Type B pancreatic cell (in vitro differentiated cells): ENCODE measurements at places on chromosomes 12 and 14. TPM values are rescaled to one million over a fixed set of nuclear protein-coding genes. Genes with fewer than 3 reads are reported as not detected.

The FZD10 gene
- 7.5 and 17.7 TPM in 2 replicates for total RNA-seq

DNA sequence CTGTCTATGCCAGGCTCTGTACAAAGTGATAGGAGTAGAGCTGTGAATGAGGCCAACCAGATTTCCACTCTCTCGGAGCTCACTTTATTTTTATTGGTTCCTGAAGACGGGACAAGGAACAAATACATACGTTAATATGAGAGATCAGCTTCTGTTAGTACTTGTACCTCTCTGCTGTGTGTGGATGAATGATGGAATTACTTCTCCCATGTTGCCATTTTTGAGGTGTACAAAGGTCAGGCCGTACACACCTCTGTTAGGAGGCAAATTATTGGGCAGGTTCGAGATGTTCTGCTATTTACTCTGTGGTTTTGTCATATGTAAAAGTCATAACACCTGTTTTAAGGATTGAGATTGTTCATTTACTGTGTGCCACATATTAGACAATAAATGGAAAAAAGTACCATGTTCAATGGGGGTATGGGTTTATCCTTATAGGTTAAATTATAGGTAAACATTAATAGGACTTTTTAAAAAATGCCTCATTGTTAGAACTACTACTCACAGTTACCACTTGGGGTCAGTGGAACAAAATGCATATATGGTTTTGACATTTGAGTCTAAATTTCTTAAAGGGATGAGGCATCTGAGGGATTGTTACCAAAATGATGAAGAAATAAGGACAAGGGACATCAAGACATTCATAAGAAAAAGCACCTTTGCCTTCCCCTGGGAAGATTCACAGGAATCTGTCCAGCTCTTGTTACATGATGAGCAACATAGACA, 26.9 kb downstream of the WBP11 start:
- peak overlapping the region; percentile 98 for H3K27ac ChIP-seq
- peak overlapping the region; percentile 98 for H3K4me3 ChIP-seq
- H3K4me1 ChIP-seq: peaks cover 29% of the 10 kb centered on the region

The DAO gene
- not detected in 2 replicates for total RNA-seq

The DYNLL1 gene
- total RNA-seq: 403 and 451 TPM in 2 replicates

GRCh38 chr14:28673056-28673455, 93.5 kb upstream of the FOXG1 start:
- no peak for DNase-seq
- no peaks in the 10 kb centered on the region for H3K27me3 ChIP-seq
- no peak overlapping the region for H3K4me3 ChIP-seq
- no peak overlapping the region for H3K27ac ChIP-seq

DNA sequence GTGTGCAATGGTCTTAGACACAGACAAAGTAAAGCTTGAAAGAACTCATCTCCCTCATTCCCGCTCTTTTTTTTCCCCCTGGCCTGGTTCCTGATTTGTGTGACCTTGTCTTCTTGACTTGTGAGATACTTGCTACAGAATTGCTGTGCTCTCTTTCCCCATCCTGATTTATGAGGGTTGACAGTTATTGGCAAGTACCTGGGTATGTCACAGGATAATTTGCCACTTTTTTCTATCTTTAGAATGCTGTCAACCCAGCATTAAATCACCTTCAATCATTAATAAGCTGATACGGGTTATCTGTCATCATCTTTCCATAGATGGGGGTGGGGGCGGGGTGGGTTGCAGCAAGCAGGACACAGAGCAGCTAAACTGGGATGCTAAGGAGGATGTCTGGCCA, 144.4 kb upstream of the PRICKLE1 start:
- H3K36me3 ChIP-seq: no peaks in the 10 kb centered on the region
- H3K4me1 ChIP-seq: peaks cover 23% of the 10 kb centered on the region
- H3K4me3 ChIP-seq: no peak overlapping the region
- DNase-seq: no peak
- peaks cover 3% of the 10 kb centered on the region for H3K27me3 ChIP-seq
- no peak overlapping the region for H3K27ac ChIP-seq

DNA sequence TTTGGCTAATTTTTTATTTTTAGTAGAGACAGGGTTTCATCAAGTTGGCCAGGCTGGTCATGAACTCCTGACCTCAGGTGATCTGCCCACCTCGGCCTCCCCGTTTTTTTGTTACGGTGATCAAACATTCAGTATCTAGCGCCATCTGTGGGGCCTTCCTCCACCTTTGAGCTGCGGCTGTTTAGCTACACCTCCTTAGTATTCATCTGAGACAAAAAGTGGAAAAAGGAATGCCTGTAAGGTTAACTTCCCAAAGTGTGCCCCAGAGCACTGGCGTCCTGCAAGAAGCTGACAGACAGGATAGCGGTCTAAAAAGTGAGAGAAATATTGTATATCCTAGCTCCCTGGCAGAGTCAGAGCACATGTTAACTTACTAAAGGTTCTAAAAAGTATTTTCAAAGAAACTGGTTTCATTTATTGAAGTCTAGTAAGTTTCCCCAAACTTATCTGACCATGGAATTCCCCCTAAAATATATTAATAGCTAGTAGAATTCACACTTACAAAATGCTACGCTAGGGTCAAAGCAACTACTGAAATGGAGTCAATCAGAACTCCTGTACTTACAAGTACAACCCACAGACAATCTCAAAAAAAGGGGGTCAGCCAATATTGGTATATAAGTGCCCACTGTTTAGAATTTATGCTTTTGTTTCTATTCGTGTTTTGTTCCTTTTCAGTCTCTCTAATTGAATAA, 59.1 kb downstream of the DUSP16 start:
- no peaks in the 10 kb centered on the region for H3K27me3 ChIP-seq
- H3K4me3 ChIP-seq: no peak overlapping the region
- peaks cover 18% of the 10 kb centered on the region for H3K4me1 ChIP-seq
- H3K27ac ChIP-seq: no peak overlapping the region
- H3K36me3 ChIP-seq: peaks cover 50% of the 10 kb centered on the region

DNA sequence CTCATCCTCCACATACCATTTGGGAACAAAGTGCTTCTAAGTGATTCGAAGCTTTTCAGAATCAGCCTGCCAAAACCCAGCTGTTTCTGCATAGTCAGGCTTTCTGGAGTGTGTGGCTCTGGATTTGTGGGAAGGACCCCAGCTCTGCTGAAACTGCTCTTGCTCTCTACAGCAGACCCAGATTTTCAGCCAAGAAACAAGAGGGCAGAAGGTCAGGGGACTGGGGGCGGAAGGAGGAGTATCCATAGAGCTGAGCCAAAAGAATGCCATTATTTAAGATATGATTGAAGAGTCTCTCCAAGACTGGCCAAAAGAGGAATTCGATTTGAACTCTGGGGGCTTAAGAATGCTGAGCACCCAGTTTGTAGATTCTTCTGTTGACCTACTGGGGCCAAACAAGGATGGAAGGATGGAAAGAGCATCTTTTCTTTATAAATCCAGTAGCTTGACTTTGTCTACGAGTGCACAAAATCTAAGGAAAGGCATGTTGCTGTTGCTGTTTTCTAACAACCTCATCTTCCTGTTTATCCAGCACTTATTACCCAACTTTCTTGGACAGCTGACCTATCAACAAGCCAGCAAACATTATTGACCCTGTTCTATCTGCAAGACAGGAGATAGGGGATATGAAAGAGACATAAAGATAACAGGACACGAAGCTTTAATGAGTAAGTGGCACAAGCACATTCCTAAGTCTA, 29.2 kb downstream of the FBLN5 start:
- no peak overlapping the region for H3K27ac ChIP-seq
- no peak overlapping the region for H3K4me3 ChIP-seq
- H3K36me3 ChIP-seq: no peaks in the 10 kb centered on the region
- H3K27me3 ChIP-seq: no peaks in the 10 kb centered on the region

GRCh38 chr12:1936406-1937320, 18.2 kb upstream of the CACNA2D4 start:
- H3K27me3 ChIP-seq: peaks cover 10% of the 10 kb centered on the region
- H3K36me3 ChIP-seq: peaks cover 17% of the 10 kb centered on the region
- peaks cover 8% of the 10 kb centered on the region for H3K4me1 ChIP-seq
- H3K4me3 ChIP-seq: no peak overlapping the region
- no peak overlapping the region for H3K27ac ChIP-seq
- no peak for DNase-seq

GRCh38 chr14:104786091-104786586, 9.4 kb downstream of the AKT1 start:
- H3K27me3 ChIP-seq: no peaks in the 10 kb centered on the region
- DNase-seq: no peak
- no peak overlapping the region for H3K4me3 ChIP-seq
- no peak overlapping the region for H3K27ac ChIP-seq
- H3K36me3 ChIP-seq: no peaks in the 10 kb centered on the region

DNA sequence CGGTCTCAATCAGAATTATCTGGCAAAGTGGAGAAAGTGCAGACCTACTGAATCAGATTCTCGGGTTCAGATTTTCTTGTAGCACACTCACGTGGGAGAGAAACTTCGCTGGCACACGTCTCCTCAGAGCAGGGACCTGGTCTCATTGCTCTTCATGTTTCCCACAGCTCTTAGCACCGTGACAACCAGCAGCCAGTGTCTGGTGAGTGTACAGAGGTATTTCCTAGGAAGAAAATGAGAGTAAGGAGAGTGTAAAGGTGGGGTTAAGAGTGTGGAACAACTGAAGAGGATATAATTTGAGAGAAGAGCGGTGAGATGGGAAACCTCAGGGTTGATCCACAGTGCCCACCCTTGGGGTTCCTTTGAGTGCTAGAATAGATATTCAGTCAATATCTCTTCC, 89.2 kb downstream of the ARF6 start:
- peaks cover 3% of the 10 kb centered on the region for H3K27me3 ChIP-seq
- H3K4me1 ChIP-seq: peaks cover 14% of the 10 kb centered on the region
- no peaks in the 10 kb centered on the region for H3K36me3 ChIP-seq
- H3K4me3 ChIP-seq: no peak overlapping the region
